CD4-positive, alpha-beta T cell (primary cell): ENCODE measurements at places on chromosomes 5 and 9.

DNA sequence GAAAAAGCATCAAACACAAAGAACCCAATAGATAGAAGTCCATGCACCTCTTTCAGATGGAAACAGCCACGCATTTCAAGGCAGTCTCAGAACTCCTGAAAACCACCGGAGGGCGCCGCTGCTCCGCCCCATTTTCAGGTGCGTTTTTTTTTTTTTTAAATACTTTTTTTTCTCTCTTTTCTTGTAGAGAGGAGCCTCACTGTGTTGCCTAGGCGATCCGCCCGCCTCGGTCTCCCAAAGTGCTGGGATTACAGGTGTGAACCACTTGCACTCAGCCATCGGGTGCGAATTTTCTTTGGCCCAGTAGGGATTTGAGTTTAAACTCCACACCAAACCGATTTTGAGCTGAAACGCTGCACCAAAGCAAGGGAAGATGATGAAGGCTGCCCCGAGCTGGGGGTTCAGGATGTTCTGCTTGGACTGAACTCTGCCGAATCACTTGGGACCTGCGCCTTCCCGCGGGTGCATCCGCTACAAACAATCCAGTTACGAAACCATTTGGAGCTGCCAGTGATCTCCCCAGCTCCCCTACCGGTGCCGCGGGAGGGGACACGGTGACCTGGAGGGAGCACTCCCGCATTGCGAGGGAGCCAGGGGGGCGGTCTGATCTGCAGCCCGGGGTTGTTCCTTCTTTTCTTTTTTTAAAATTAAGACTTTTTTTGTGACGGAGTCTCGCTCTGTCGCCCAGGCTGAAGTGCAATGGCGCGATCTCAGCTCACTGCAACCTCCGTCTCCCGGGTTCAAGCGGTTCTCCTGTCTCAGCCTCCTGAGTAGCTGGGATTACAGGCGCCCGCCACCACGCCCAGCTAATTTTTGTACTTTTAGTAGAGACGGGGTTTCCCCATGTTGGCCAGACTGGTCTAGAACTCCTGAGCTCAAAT lies 1.4 kb downstream of the PTGR1 start:
- H3K4me3 ChIP-seq: peak overlapping the region; percentile 61
- H3K27ac ChIP-seq: no peak overlapping the region
- H3K27me3 ChIP-seq: peaks cover 28% of the 10 kb centered on the region
- H3K4me1 ChIP-seq: peaks cover 24% of the 10 kb centered on the region

- no peaks in the 10 kb centered on the region for H3K4me1 ChIP-seq
- no peak overlapping the region for H3K27ac ChIP-seq
- no peak for DNase-seq
- no peak overlapping the region for H3K4me3 ChIP-seq
- no peaks in the 10 kb centered on the region for H3K36me3 ChIP-seq
These were observed 118.1 kb upstream of the TARS1 start for GRCh38 chr5:33322632-33323031.

GRCh38 chr5:137393196-137393993 lies 105.7 kb downstream of the SPOCK1 start:
- no peak for DNase-seq
- H3K27ac ChIP-seq: no peak overlapping the region
- H3K4me3 ChIP-seq: no peak overlapping the region
- H3K27me3 ChIP-seq: no peaks in the 10 kb centered on the region
- no peaks in the 10 kb centered on the region for H3K4me1 ChIP-seq
- H3K36me3 ChIP-seq: no peaks in the 10 kb centered on the region

DNA sequence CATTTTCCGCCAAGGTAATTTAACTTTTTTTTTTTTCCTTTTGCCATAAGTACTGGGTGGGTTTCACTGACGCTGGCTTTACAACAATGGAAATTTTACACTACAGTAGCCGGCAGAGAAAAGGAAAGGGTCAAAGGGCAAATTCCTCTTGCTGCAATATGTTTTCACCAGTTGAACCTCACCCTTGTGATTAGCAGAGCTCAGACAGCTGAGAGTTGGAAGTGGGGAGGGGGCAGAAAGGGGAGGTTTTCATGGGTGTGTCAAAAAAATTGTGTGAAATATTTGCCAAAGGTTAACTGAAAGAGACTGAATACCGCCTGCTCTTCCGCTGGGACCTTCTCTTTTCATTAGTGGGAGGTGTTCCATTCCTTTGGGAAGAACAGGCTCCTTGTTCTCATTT lies 296.9 kb downstream of the ADAMTS6 start:
- no peak overlapping the region for H3K27ac ChIP-seq
- no peaks in the 10 kb centered on the region for H3K4me1 ChIP-seq
- DNase-seq: no peak

DNA sequence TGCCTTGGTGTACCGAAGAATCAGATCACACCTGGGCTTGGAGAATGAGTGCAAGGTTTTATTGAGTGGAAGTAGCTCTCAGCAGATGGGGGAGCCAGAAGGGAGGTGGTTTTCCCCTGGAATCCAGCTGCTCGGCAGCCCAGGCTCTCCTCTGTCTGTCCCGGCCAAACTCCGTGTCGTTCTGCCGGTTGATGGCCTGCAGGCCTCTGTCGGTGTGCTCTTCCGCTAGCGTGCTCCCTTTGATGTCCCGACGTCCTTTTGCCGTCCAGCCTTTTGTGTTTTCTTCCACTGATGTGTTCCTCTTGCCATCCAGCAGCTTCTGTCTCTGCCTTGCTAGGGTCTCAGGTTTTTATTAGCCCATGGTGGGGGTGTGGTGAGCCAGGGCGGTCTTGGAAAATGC lies 28.0 kb upstream of the MIER3 start:
- no peaks in the 10 kb centered on the region for H3K4me1 ChIP-seq
- no peak for DNase-seq
- no peak overlapping the region for H3K4me3 ChIP-seq
- H3K27me3 ChIP-seq: no peaks in the 10 kb centered on the region
- no peak overlapping the region for H3K27ac ChIP-seq

- H3K27me3 ChIP-seq: no peaks in the 10 kb centered on the region
- H3K4me1 ChIP-seq: no peaks in the 10 kb centered on the region
- no peak overlapping the region for H3K27ac ChIP-seq
- DNase-seq: no peak
These were observed 266.3 kb downstream of the PSAT1 start for GRCh38 chr9:78563269-78563668.
